ENCODE measurements at places on chromosomes 1 and 21.

GRCh38 chr1:4170548-4171340 is 270.7 kb upstream of the C1orf174 start:
- no peak for DNase-seq

- DNase-seq = no peak
Observed at GRCh38 chr1:36530791-36531190, 48.1 kb upstream of the CSF3R start.

GRCh38 chr1:22637907-22638445 is 1.5 kb downstream of the C1QA start:
- DNase-seq = no peak

GRCh38 chr1:22817462-22817861 is 106.8 kb downstream of the EPHB2 start:
- DNase-seq = no peak

DNA sequence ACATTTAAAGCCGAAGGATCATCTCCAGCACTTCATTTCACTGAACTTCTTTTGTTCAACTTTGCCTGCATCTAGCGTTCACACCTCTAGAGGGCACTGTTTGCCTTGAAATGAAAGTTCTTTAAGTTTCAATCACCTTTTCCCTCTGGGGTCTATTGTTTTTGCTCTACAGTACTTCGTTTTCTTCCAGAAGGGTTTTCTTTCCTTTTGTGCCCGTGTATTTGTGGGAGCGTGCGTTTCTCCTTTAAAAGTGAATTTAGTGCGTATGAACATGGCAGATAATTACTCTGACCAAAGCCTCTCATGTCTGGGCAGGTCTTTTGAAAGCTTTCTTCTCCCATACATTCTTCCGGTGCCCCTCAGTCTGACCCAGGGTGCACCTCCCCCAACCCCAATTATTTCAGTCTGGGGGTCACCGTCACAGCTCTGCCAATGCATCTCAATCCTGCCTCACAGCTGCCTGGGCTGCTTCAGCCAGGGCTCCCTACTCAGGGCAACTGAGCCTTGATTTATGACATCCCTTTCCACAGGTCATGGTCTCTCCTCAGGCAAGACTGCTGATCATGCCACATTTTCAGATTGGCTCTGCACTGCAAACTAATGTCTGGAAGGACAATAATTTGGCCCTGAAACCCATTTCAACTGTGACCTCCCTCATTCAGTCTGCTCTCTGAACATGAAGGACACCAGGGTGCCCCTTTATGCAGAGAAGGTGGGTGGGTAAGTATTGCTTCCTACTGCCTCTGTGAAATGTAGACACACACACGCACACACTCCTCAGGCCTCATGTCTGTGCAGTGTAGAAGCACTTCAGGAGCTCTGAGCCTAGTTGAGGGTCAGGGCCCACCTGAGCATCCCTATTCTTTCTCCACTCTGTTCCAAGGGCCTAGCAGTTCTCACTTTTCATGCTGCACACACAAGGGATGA is 88.6 kb downstream of the NUF2 start:
- DNase-seq = peak; percentile 4

DNA sequence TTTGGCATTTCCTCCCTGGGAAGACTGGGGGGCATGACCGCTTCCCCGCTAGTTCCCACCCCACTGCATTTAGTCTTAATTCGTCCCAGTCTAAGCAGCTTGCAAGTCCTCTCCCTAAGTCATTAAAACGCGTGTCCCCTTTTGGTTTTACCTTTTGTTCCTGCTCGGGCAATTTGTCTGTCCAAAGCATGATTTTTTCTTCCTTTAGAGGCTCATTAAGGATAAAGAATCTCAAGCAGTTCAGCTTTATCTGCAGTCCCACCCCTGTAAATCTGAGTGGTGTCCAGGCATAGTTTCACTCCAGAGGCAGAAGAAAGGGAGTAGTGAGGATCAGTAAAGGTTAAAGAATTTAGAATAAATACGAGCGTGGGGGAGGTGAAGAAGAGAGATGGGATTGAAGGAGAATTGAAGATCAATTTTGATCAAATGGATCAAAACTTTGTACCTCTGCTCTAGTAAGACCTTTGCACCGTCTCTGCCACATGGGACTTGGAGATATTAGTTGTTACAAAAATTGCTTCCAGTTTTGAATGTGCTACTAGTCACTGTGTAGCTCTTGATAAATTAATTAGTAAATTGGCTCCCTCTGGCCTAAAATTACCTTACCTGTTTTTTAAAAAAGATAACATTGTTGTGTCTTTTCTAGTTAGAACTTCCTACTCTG is 989 bp upstream of the ETV3 start:
- no peak for DNase-seq

DNA sequence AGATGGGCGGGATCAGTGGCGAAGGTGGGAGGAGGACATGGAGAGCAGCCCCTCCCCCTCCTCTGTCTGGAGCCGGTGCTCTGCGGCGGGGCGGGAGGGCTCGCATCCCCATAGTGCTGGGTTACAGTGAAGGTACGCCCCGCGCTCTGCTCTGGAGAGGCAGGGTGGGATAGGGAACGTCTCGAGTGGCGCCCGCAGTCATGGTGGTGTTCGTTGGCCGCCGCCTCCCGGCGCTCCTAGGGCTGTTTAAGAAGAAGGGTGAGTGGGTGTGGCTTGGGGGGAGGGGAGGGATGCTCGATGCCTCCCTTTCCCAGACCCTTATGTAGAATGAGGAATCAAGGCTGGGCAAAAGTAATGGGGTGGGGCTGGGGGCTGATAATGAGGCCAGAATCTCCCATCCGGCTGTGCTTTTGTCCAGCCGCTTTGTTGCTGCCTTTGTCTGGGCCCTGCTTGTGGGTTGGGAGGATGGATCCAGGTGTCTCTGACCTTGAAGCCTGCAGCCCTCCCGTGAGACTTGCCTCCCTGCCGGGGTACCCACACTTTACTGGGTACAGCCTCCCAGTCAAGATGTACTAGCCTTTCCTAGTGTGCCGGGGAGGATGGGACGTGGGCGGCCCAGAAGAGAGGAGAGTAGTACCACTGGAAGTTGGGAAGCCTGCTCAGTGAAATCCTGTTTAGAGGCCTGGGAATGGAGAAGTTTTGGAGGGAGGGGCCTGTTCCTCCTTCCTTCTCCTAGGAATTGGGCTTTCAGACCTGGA is 51.4 kb downstream of the YARS1 start:
- no peak for DNase-seq

DNA sequence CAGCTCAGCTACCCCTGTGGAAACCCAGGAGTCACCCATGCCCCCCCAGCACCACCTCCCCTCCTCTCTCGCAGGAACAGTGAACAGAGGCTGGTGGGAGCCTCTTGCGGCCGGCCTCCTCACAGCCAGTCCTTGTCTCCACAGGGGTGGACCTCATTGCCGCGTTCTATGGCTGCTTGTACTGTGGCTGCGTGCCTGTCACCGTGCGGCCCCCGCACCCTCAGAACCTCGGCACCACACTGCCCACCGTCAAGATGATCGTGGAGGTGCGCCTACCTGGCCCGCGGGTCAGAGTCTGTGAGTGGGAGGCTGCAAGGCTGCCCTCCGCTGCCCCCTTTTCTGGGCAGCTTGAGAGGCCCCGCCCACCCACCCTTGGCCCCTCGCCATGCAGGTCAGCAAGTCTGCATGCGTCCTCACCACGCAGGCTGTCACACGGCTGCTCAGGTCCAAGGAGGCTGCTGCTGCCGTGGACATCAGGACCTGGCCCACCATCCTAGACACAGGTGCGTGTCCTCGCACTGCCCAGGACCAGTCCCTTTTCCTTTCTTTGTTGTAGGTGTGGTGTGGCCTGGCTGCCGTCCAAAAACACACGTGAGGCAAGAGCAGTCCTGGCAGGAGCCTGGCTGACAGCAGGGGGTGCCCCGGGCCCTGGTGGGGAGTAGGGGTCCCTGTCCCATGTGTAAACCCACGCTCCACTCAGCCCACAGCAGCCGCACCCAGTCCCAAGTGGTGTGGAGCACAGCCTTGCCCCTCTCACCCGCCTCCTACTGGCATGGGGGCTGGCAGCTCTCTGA is 50.3 kb downstream of the S100B start:
- DNase-seq = no peak

- peak; percentile 33 for DNase-seq
Observed at GRCh38 chr1:161307230-161307768, 2.5 kb downstream of the MPZ start.

DNA sequence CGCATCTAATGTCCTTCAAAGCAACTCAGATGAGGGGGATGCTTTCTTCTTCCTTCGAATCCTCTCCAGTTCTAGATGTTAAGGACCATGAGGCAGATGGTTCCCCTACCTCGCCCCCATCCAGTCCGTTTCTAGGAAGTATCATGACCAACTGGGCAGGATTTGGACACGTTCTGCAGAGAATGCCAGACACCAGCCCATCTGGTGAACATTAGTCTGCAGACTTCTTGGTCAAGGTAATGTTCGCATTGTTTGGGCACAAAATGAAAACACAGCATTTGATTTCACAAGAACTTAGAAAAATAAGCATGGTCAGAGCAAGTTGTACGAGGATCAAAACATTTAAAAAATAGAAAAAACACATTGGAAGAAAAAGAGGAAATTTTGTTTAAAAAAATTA is 25.4 kb upstream of the ADARB1 start:
- DNase-seq = no peak

DNA sequence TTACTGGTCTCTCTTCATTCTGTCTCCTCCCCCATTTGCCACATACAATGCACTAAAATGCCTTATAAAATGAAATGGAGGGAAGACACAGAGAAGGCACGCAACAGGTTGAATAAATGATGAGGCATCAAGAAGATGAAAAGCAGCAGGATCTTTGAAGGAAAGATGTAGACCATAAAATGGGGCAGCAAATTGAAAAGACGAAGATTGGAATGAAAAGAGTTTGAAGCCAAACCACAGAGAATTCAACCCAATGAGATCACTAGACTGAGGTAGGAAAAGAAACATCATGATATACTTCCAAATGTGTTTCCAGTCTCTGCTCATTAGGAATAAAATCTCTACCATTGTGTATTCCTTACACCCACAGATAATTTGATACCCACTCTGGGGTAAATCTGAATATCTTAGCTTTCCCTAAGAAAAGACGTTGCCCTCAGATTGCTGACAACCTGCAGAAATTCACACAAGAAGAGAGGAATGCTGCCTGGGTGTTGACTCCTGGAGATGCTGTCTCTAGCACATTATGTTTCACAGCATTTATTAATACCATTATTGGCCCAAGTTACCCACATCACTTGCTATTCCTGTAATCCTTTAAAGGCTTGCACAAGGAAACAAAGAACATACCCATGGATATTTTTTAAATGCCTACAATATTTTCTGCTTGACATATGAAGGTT is 230.9 kb downstream of the LTN1 start:
- no peak for DNase-seq

- DNase-seq = no peak
Observed at GRCh38 chr1:10784998-10785727, 11.3 kb downstream of the CASZ1 start.

DNA sequence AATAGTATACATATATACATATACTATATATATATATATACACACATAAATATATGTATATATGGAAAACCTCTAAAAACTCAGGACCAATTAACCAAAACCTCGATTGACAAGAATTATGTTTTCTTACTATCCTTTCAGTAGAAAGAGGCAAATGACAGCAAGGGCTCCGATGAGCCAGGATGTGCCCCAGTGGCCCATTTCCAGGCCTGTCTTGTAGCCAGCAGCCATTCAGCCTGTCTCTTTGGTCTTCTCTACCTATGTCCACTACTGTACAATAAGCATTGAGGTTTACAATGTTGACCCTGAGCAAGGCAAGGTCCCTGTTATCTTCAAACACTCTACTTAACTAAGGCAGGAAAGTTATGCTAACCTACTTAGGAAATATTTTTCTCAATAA is 9.8 kb downstream of the KCNA2 start:
- DNase-seq = no peak

DNA sequence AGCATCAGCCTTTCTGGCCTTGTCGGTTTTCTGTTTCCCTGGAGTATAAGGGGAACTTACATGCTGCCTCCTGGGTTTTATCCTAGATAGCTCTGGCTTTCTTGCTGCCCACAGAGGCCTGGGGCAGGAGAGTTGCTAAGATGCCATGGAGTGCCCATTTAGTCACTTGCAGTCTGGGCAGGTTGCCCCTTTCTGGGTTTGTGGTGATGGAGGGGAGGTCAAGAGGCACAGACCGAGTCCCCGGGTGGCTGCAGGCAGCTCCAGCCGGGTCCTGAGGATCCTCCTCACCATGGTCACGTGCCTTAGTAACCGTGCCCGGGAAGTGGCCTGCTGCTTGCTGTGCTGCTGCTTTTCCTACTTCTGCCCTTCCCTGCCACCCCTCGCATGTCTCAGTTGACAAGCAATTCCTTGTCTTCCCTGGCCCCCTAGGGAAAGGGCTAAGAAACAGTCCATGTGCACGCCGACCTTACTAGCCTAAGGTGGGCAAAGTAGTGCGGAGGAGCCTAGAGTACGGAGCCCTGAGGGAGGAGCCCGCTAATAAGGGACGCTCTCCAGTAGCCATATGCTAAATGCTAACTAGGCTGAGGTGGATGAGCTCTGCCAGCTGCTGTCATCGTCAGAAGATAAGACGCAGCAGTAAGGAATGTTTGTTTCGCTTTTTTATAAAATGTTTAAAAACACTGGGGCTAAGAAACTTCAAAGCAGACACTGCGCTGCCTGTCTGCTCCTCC is 34.8 kb downstream of the CLCA1 start:
- no peak for DNase-seq

- no peak for DNase-seq
Observed at GRCh38 chr1:28298438-28298837, 30.4 kb upstream of the MED18 start.

GRCh38 chr1:247337250-247337746 is 5.6 kb upstream of the ZNF496 start:
- DNase-seq = no peak

DNA sequence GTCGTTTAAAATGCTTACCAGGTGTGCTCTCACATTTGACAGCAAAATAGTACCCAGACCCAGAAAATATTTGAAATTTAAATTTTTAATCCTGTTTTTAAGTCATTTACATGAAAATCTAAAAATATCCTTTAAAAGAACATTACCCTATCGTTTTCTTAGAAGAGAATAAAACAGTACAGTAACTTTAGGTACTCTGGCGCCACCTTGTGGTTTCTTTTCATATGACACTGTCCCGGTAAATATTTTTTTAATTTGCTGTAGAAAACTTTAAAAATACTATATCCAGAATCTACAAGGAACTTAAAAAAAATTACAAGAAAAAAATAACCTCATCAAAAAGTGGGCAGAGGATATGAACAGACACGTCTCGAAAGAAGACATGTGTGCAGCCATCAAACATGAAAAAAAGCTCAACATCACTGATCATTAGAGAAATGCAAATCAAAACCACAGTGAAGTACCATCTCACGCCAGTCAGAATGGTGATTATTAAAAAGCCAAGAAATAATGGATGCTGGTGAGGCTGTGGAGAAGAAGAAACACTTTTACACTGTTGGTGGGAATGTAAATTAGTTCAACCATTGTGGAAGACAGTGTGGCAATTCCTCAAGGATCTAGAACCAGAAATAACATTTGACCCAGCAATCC is 129.2 kb downstream of the RGS21 start:
- peak; percentile 65 for DNase-seq

GRCh38 chr1:50742523-50742922 is 217.5 kb downstream of the FAF1 start:
- no peak for DNase-seq

GRCh38 chr1:231200388-231201031 is 38.7 kb downstream of the TRIM67 start:
- no peak for DNase-seq

All from CD14-positive monocyte (primary cell).